Upper lobe of right lung (tissue), 1 donor: ENCODE measurements at places on chromosomes 7 and 10.

DNA sequence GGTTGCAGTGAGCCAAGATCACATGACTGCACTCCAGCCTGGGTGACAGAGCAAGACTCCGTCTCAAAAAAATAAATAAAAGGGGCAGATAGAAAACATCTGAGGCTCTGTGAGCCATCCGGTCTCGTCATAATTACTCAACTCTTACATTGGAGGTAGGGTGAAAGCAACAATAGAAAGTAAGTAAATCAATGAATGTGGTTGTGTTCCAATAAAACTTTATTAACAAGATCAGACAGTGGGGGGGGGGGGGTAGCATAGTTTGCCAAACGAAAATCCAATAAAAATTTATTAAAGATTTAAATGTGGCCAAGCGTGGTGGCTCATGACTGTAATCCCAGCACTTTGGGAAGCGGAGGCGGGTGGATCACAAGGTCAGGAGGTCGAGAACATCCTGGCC is 2.8 kb upstream of the ZFAND4 start:
- DNase-seq: no peak

GRCh38 chr7:155448632-155449007 is 9.3 kb upstream of the EN2 start:
- no peak for DNase-seq

DNA sequence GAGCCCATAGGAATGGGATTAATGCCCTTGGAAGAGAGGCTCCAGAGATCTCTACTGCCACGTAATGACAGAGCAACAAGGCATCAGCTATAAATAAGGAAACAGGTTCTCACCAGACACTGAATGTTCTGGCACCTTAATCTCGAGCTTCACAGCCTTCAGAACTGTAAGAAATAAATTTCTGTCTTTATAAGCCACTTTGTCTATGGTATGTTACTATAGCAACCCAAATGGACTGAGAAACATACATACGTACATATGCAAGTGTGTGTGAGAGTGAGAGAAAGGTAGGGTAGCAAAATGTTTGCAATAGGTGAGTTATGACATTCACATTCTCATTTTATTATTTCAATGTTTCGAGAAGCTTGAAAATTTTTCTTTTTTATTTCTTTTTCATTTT is 22.1 kb upstream of the HTR5A start:
- no peak for DNase-seq

- no peak for DNase-seq
Observed at GRCh38 chr10:61761825-61762217, 99.1 kb downstream of the CABCOCO1 start.

DNA sequence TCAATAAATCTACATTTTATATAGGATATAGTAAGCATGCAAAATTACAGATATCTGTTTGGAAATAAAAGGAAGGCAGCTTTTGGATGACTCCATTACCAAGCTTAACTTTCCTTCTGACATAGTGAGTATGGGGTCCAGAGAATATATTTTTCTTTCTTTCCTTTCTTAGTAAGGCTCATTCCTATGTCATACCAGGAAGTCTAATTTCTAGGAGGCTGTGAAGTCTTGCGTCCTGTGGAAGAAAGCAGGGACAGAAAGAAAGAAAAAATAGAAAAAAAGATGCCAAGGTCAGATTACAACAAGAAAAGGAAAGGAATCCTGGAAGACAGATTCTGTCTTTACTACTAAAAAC is 36.3 kb downstream of the AKR1C8 start:
- DNase-seq: no peak

GRCh38 chr10:62082729-62083411 is 181.4 kb downstream of the ARID5B start:
- DNase-seq: no peak

DNA sequence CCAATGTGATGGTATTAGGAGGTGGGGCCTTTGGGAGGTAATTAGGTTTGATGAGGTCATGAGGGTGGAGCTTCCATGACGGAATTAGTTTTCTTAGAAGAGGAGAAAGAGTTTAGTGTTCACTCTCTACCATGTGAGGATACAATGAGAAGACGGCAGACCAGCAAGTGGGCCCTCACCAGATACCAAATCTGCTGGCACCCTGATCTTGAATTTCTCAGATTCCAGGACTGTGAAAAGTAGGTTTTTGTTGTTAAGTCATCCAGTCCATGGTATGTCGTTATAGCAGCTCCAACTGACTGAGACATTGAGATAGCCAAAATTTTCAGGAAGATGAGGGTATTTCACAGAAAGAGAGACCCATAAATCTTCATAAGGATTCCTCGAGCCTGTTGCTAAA is 3.6 kb upstream of the TMEM196 start:
- no peak for DNase-seq

GRCh38 chr10:11107948-11108347 is 90.3 kb downstream of the CELF2 start:
- no peak for DNase-seq

GRCh38 chr10:23363793-23364135 is 19.2 kb upstream of the C10orf67 start:
- DNase-seq: no peak

- DNase-seq: no peak
Observed at GRCh38 chr7:107045980-107046379, 1.5 kb downstream of the PRKAR2B start.

DNA sequence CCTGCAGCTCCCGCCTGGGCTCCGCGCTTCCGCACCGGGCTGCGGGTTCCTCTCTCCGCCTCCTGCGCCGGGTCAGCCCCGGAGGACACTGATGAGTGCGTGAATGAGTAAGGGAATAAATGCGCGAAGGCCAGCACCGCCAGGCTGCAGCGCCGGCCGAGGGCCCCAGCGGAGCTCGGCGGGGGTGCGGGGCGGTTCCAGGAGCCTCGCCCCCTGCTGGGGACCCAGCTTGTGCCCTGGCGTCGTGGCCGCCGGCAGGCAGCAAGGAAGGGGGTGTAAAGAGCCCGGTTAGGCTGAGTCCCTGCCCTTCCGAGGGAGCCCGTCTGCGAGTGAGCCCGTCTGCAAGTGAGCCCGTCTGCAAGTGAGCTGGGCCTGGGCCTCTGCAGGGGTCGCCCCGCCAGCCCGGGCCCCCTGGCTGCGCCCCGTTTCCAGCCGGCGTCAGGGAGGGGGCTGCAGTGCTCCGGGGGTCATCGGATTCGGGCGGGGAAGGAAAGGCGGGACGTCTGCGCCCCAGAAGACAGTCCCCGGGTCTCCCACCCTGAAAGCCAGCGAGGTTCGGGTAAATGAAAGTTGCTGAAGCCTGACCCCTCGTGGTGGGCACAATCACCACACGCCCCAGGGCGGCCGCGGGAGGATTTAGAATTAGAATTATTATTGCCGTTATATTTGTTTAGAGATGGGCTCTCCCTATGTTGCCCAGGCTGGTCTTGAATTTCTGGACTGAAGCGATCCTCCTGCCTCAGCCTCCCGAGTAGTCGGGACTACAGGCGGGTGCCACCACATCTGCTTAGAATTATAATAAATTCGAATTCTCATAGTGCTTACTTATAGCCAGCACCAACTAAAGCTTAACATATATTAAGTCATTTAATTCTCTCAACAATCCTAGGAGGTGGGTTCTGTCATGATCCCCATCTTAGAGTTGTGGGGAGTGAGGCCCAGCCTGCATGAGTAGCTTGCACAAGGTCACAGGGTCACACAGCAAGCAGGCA is 8.6 kb upstream of the CRYGN start:
- DNase-seq: peak; percentile 83

DNA sequence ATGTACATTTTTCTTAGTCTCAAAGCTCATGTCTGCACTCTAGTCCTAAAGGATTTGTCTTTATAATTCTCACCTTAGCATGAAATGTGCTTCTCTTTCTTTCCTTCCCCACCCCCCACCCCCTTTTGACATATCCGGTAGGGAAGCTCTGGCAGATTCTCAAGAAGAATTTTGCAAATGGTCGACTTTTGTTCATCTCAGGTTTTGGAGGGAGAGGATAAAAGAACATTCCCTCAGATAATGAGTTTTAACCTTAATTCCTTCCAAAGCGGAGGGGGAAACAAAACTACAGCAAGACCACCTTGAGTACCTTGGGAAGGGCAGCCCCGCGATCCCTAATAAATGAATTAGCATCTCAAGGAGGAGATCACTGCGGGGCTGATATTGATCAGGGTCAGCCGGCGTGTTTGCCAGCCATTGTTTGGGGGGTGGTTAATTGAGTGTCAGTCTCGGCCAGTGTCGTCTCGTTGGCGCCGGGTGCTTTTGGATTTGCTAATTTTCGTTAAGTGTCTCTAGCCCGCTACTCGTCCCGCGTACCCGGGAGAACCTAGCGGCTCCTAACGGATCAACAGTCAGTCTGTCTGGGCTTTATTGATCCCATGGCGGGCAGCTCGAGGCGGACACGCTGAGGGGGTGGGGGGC is 874 bp upstream of the BAMBI start:
- DNase-seq: no peak

GRCh38 chr7:144818511-144818910 is 17.3 kb downstream of the TPK1 start:
- DNase-seq: no peak

- no peak for DNase-seq
Observed at GRCh38 chr7:123355576-123356190, 155.9 kb upstream of the SLC13A1 start.

- no peak for DNase-seq
Observed at GRCh38 chr7:29496355-29497020, 67.1 kb upstream of the PRR15 start.

- DNase-seq: no peak
Observed at GRCh38 chr7:46387646-46388045, 466.6 kb upstream of the IGFBP3 start.

DNA sequence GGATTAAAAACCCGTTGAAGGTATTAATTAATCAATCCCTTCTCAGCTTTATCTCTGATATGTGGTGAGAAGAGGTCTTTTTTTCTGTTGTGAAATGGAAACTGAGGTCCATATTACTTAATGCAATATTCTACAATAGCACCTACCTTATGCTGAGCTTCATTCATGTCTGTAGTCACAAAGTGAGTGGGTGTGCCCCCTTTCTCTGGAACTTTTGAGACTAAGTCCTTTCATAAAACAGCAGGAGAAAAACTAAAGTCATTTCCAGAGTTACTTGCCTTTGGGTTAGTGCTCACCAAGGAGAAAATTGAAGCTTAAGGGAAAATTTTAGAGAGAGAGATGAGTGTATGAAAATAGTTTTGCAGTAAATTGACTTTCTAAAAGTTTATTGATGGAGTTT is 61.2 kb downstream of the EXOC4 start:
- DNase-seq: no peak

- no peak for DNase-seq
Observed at GRCh38 chr10:29522061-29522855, 112.5 kb downstream of the SVIL start.

GRCh38 chr7:12233175-12233574 is 22.1 kb downstream of the TMEM106B start:
- no peak for DNase-seq

GRCh38 chr7:47516985-47517600 is 64.8 kb downstream of the TNS3 start:
- no peak for DNase-seq

GRCh38 chr10:95277614-95278013 is 13.2 kb downstream of the PDLIM1 start:
- DNase-seq: no peak

DNA sequence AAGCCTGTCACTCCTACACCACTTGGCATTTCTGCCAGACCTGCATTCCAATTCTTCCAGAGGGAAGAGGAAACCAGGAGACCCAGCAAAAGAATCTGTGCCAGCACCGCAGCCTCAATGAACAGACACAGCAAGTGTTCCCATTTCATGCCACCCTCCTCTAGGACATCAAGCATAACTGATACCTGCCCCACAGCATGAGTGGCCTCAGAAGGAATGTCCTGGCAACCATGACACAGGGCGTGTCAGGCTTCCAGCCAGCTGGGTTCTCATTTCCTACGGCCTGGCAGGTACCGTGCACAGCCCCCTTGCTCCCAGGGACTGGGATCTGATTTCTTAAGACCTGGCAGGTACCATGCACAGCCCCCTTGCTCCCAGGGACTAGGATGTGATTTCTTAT is 7.8 kb downstream of the MAD1L1 start:
- DNase-seq: peak; percentile 85

DNA sequence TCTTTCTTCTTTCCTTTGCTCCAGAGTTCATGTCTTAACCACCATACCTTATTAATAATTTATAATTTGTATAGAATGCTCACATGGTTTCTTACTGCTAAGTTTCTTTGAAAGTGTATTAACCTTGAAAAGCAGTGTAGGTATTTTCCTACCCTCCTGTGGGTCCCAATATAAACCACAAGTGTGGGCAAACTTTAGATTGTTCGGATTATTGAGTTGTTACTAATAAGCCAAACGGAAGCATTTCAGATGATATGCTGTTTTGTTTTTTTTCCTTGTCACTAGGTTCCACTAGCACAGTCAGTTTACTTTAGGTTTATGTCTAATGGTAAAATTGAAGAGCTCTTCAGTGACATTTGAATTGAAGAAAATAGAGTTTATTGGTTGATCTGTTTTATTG is 10.2 kb downstream of the SSBP1 start:
- DNase-seq: no peak

- DNase-seq: no peak
Observed at GRCh38 chr7:98935811-98936210, 57.5 kb downstream of the TRRAP start.

DNA sequence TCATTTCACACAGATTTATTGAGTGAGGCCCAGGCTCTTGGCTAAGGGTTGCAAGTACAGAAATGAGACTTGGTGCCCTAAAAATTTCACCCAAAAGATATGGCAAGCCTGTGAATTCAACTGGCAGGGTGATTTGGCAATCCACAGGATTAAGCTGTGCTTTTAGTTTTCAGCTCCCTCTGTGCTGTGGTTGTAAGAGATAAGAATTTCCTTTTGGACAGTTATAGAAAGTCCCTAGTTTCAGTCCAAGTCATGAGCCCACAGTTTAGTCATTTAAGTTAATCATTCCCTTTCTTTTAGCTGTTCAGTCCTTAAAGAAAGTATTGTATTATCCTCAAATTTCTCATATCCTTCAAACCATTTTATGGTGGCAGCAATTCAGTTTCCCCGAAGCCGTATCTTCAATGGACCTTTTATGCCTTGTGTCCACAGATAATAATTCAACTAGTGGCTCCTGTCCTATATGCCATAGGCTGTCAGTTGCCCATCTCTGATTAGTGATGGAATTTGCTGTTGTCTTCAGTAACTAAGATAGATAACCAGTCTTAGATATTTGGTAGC is 73.4 kb upstream of the NAMPT start:
- DNase-seq: no peak

DNA sequence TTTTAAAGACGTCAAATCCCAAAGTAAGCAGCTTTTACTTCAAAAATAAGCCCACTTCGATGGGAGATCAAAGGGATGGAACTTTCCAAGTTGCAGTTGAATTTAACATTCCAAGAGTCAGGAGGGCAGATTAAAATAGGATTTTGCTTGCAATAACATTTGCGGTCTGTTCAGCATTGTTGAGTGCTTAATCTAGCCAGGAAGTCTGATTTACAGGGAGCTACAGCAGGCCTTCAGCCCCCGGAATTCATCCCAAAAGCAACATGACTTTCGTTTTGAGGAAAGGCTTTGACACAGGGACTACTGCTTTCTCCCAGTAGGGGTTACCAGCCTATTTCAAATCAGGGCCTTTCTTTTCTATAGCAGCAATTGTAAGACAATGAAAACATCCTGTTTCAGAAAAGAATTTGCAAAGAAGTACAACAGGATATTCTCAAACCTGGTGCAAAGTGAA is 279.6 kb upstream of the PITRM1 start:
- DNase-seq: no peak
